ENCODE measurements at places on chromosomes 1 and 21.

DNA sequence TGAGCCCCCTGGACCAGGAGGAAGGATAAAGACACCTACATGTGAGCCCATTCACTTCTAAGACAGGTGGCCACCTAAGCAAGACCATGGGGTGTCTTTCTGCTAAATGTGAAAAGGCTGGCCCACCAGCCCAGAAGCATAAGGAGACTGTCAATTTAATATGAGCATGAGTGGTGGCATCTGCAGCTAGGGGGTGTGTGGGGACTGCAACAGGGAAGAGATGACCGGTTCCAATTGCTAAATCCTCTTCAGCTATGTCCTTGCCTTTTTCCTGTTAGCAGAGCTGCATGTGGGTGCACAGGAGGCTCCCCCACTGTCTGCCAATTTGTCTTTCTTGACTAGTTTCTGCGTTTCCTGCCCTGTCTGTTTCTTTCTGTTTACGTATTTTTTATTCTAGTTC is 22.3 kb upstream of the BMP8A start:
- no peak for DNase-seq

DNA sequence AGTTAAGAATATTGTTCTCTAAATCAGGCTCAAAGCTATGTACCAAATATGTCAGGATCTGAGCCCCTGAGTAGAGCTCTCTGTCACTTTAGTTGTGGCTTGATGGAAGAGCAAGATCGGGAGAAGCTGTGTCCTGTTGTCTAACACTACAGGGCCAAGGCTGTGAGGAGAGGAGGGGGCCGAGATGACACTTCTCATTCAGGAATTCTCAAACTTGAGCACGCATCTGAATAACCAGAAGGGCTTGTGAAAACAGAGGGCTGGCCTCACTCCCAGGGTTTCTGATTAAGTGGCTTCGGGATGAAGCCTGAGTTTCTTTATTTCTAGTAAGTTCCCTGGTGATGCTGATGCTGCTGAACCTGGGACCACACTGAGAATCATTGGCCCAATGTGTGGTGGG is 209.2 kb upstream of the DAB1 start:
- DNase-seq, result no peak

GRCh38 chr1:150165622-150166612 is 16.2 kb downstream of the PLEKHO1 start:
- no peak for DNase-seq

- DNase-seq, result no peak
Measured at GRCh38 chr1:157558119-157558518, 5.8 kb upstream of the FCRL5 start.

- no peak for DNase-seq
Measured at GRCh38 chr1:78759881-78760280, 110.2 kb downstream of the IFI44 start.

DNA sequence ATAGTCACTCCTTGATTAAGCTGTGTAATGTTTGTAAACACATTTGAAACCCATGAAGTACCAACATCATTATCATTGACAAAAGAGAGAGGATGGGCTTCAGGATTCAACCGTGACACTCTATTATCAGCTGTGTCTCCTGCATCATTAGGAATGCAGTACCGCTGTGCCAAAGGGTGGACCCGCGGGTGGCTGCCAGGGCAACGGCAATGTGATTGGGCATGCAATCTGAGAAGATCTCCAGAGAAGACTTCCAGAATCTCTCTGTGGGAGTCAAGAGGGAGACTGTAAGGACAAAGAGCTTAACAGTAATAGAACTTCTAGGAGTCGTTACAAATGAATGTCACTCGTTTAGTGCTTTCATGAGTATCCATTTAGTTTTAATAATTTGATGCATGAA is 97.9 kb downstream of the USH2A start:
- DNase-seq, result no peak

- DNase-seq, result no peak
Measured at GRCh38 chr1:236868625-236869467, 73.8 kb downstream of the MTR start.

DNA sequence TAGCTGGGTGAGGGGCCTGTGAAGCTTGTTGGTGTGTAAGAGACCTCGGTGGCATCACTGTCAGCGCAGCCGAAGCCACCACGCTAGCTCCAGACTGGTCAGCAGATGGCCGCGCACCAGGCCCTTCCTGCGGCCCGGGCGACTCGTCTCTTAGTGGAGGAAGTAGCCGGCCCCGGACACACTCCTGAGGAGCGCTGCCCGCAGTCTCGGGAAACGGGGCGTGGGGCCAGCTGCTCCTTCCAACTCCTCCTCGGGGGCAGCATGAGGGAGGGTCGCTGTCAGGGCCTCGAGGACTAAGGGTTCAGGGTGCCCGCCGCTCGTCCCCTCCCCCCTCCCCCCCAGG is 20.4 kb downstream of the H3-3A start:
- DNase-seq, result peak; percentile 72

GRCh38 chr1:22132517-22133235 is 10.2 kb downstream of the WNT4 start:
- DNase-seq, result no peak

GRCh38 chr1:166086113-166086883 is 80.5 kb downstream of the FAM78B start:
- no peak for DNase-seq

DNA sequence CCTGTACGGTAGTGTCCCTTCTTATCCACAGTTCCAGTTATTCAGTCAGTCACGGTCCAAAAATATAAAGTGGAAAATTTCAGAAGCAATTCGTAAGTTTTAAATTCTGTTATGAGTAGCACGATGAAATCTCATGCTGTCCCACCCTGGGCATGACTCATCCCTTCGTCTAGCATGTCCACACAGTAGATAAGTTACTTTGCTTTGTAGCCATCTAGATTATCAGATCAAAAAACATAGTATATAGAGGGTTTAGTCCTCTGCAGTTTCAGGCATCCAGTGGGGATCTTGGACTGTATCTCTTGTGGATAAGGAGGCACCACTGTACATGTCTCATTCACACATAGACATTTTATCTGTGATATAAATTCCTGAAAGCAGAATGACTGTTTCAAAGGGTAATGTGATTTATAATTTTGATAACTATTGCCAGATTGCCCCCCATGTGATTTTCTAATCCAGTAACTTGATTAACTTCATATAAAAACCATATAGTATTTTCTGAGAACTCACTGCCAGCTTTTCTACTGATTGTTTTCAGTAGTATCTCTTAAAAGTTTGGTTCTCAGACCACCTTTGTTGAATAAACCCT is 143.3 kb downstream of the DYRK1A start:
- DNase-seq, result no peak

- no peak for DNase-seq
Measured at GRCh38 chr1:178664278-178664677, 60.8 kb upstream of the RALGPS2 start.

DNA sequence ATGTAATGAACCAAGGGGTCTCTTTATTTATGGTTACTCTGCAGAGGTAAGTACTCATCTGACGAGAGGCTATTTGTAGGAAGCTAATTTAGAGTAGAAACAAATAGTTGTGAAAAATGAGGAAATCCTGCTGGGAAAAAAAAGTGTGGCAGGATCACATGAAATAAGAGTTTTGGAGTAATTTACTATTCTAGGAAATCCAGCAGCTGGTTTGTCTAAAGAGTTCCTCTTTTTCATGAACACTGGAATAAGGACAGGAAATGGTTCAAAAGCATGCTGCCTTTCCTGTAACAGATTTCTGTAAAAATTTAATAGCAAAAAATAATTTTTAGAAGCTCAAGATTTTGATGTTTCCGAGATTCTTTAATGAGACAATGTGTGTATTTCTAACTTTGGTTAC is 177.3 kb downstream of the CHRM3 start:
- DNase-seq, result no peak

- DNase-seq, result no peak
Measured at GRCh38 chr1:156931974-156932710, 11.7 kb downstream of the LRRC71 start.

DNA sequence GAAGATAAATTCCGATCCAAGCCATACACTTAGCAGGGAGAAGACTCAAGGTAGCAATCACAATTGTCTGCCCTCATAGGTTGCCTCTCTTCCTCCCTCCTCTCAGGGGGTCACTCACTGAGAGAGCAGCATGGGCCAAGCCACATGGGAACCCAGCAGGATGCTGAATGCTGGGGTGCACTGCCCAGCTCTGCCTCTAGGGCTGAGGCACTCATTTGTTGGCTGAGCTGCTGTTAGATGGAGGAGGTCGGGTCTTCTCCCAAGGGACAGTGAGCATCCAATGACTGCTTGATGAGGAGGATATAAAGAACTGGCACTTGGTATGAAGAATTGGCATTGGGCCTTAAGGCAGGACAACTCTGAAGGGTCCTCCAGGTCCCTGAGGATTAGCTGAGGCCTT is 418.8 kb downstream of the SIPA1L2 start:
- DNase-seq, result no peak

- no peak for DNase-seq
Measured at GRCh38 chr1:203624341-203624712, 2.3 kb upstream of the ATP2B4 start.

GRCh38 chr1:76198452-76198851 is 123.9 kb downstream of the ST6GALNAC3 start:
- DNase-seq, result no peak

DNA sequence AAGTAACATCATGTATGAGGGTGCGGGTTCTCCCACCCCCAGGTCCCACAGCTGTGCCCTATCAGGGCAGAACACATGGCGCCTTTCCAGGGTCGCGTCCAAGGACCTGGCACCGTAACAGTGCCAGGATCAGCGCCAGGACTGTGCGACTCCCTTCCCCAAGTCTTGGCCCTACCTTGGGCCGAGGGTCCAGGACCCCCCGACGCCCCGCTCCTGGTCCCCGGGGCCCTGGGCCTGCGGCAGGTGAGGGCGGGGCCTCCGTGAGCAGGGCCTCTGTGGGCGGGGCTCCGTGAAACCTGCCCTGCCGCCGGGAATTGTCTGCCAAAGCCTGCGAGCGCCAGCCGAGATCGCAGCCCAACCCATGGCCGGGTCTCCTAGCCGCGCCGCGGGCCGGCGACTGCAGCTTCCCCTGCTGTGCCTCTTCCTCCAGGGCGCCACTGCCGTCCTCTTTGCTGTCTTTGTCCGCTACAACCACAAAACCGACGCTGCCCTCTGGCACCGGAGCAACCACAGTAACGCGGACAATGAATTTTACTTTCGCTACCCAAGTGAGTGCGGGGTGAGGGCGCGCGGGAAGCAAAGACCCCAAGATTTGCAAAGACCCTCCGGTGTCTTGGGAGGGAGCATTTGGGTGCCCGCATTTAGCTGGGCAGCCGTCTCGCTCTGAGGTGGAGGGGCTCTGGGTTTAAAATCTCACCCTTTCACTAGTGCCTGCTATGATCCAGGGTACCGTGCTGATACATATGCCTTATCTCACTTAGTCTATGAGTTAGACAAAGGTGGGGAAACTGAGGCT is at the start of gene RHBG:
Gene RHBG, plus strand, starts transcription at position 323 of the 796 bp plus-strand sequence. Its CDS starts 39 bp downstream, at position 362.
- no peak for DNase-seq

DNA sequence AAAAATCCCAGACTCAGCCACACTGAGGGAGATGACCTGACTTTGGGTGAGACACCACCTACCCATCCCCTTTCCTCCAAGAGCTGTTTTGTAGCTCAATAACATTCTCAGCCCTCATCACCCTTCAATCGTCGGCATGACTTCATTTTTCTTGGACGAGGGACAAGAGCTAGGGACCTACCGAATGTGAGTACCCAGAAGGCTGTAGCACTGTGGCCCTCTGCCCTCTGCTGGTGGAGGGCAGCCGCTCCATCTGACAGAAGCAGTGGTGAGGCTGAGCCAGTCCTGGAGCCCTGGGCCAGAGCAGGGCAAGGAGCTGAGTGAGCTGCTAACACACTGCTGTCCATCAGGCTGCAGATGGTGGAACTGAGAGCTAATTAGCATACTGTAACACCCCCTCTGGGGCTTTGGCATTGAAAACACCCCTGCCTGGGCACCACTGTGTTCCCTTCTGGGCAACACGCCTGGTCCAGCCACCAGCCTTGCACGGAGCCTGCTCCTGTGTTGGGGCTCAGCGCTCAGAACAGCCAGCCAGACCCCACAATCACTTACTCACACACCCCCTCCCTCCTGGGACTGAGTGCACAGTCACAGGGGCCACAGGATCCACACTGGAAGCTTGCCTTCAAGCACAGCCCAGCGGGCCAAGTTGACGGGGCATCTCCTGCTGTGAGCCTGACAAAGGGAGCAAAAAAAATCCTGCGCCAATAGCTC is 18.3 kb upstream of the ALPL start:
- DNase-seq, result peak; percentile 63

DNA sequence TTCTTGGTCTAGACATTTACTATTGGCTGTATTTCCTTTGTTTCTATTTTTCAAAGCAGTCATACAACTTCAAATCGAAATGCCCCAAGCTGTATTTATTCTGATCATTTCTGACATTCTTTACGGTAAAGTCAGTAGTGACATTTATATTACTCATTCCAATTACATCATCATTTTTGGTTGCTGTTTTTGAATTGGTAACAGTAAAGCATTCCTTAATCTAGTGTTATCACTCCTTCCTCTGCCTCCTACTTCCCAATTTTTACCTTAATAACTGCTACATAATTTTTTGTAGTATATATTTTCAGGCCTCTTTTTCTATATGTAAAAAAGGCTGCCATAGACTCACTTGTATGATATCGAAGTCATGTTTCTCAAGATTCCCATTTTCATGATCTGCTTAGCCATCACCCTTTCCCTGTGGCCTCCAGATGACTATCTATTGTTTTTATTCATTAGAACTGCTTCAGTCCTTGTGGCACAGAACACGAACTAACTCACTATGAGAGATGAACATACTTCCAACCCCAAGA is 167.2 kb downstream of the RUNX1 start:
- no peak for DNase-seq

DNA sequence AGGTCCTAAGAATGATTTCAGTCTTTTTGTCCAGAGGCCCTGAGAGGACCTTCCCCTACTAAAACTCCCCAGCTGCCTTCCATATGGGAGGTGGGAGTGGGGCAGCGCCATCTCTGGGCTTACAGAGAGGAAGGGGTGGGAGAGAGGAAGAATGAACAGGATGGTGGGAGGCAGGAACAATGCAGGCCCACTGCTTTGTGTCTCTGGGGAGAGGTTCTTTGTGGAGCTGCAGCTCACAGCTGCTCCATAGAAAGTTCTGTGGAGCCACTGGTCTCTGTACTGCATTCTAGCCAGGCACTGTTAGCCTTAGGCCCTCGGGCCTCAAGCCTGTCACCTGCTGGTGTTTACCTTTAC is 43.6 kb upstream of the A3GALT2 start:
- DNase-seq, result no peak

GRCh38 chr1:155990005-155990739 is 11.8 kb upstream of the ARHGEF2 start:
- no peak for DNase-seq

- no peak for DNase-seq
Measured at GRCh38 chr1:155912056-155912536, 947 bp upstream of the RIT1 start.

DNA sequence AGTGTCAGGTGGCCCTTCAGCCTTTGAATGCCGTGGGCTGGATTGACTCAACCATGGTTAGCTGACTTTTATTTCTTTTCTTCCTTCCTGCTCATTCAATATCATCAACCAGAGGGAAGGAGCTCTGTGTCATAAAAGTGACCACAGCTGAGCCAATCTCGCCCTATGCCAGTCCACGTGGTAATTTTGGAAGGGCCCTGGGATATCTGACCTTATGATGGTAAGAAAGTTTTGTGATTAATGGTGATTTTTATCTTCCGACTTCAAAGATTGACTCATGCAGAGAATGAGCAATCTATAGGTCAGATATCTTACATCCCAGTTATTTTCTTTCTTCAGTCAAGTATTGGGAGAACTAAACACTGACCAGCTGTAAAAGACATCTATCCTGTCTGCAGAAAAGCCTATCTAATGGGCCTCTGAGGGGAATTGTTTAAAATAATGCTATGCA is 170.3 kb downstream of the ZC3H11B start:
- no peak for DNase-seq

- DNase-seq, result no peak
Measured at GRCh38 chr1:22225858-22226589, 83.1 kb upstream of the WNT4 start.

- DNase-seq, result no peak
Measured at GRCh38 chr1:177703888-177704446, 265.9 kb downstream of the SEC16B start.

Data from left forelimb (tissue), 1 donor.